GM03348 (cell line): ENCODE measurements at places on chromosomes 11 and 22.

- DNase-seq = peak; percentile 82
Measured at GRCh38 chr11:2892215-2892966, 6.8 kb upstream of the CDKN1C start.

GRCh38 chr11:15985127-15985859, 371.1 kb downstream of the SOX6 start:
- DNase-seq = no peak

- DNase-seq = no peak
Measured at GRCh38 chr22:17390087-17390486, 20.8 kb downstream of the CECR2 start.

- DNase-seq = no peak
Measured at GRCh38 chr11:100445231-100445735, 241.8 kb upstream of the ARHGAP42 start.

GRCh38 chr11:86438685-86439084, 64.0 kb downstream of the CCDC81 start:
- DNase-seq = no peak

DNA sequence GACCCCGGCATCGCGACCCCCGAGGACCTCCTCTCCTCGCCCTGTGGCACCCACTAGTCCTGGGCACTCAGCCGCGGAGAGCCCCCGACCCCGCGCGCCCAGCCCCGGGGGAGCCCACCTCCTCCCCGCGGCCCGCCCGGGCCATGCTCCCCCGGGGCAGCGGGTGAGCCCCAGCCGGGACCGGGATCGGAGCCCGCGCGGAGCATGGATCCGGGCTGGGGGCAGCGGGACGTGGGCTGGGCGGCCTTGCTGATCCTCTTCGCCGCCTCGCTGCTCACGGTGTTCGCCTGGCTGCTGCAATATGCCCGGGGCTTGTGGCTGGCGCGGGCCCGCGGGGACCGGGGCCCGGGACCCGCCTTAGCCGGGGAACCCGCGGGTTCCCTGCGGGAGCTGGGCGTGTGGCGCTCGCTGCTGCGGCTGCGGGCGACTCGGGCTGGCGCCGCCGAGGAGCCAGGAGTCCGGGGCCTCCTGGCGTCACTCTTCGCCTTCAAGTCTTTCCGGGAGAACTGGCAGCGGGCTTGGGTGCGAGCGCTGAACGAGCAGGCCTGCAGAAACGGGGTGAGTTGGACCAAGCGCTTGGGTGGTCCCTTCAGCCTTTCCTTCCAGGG, 498 bp downstream of the C2CD2L start:
- DNase-seq = peak; percentile 49
